ENCODE measurements at places on chromosomes 7 and 10.

GRCh38 chr10:82558014-82558607 is 683.1 kb downstream of the NRG3 start:
- DNase-seq, result no peak

DNA sequence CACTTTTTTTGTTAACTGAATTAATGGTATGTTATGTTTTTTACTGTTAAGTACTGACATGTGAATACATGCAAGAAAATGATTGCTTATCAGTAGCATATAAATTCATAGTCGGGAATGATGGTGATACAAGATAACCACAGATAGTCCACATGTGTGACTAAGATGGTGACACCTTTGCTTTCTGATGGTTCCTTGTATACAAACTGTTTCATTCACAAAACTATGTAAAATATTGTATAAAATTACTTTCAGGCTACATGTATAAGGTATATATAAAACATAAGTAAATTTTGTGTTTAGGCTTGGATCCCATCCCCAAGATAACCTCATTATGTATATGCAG is 10.0 kb downstream of the CISD1 start:
- no peak for DNase-seq

DNA sequence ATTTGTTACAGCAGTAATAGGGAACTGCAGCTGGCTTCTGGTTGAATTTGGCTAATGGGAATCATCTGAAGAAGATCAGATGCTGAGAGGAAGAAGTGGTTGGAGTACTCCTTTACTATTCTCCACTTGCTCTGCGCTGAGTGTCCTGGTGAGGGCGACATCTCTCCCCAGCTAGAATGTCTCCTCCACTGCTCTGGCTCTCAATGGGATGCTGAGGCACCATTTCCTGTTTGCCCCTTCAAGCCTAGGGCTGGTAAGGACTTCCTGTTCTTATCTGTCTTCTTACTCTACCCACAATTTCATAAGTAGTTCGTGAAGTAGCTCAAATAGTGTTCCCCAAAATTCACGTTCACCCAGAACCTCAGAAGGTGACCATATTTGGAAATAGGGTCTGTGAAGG is 43.2 kb upstream of the TES start:
- no peak for DNase-seq

DNA sequence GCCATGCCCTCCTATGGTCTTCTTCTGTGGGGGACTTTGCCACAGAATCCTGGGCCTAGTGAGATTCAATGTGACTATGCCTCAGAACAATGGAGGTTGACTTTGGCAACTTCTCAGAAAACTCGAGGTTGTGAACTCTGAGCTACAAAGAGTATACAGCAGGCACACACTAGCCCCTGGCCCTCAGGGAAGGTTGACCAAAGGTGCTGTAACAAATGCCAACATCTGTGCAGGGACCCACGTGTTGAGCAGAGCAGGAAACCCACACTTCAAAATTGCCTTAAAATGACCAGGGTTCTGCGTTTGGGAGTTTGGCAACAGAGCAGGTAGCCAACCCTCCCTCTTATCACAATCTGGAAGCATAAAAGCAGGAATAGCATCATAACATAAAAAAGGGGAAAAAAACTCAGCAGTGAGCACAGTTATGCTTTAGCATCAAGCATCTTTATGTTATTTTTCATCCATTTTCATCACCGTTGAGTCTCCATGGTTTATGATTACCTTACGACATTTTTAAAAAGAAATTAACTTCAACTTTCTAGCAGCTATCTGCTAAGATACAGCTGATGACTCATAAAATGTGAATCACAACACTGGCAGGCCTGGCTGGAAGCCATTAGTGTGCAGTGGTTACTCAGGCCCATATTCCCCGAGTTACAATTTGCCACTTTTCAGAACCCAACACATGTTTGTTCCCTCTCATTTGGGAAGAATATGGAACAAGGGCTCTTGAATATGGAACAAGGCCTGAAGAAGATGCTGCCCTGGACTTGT is 11.1 kb downstream of the PRLHR start:
- DNase-seq, result no peak

DNA sequence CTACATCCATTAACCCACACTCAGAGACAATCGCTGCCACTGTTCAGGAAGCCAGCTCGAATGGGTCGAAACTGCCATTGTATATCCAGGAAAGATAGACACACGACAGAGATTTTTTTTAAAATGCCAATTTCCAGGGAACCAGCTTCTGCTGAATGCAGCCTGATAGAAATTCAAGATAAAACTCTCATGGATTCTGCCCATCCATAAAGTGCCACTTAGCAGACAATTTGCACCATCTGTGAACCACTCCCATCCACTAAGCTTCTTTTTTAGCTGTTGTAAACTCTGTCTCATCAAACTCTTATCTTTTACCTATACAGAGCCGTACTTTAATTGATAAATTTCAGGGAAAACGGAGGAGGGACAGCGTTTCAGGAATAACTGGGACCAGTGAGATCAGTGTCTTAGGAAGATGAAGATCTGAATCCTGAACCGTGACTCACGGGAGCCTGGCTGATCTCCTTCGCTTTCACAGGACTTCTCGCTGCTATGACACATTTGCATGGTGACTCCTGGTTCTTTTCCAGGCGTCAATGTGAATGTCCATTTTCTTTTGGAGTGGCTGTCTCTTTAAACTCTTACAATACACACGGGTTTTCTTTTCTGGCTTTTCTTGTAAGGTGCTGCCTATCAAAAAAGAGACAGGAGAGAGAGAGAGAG is 103.4 kb downstream of the FAM204A start:
- no peak for DNase-seq

DNA sequence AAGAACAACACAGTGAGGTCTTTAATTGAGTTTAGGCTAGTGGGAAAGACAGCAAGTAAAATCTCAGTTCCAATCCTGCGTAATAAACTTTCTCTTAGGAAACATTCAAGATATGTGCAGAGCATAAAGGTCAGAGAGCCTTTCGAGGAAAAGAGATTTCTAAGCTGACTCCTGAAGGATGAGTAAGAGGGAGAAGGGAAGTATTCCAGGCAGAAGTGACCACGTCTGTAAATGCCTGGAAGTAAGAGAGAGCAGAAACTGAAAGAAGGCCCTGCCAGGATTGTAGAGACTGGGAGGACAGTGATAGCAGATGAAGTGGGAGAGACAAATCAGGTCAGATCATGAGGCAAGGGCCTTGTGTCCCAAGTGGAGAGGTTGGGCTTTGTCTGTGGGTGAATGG is 41.8 kb downstream of the PNLIPRP3 start:
- DNase-seq, result no peak

- no peak for DNase-seq
Observed at GRCh38 chr7:92634924-92635519, 44.8 kb upstream of the FAM133B start.

- DNase-seq, result peak; percentile 62
Observed at GRCh38 chr10:80046629-80047441, 31.6 kb upstream of the TMEM254 start.

DNA sequence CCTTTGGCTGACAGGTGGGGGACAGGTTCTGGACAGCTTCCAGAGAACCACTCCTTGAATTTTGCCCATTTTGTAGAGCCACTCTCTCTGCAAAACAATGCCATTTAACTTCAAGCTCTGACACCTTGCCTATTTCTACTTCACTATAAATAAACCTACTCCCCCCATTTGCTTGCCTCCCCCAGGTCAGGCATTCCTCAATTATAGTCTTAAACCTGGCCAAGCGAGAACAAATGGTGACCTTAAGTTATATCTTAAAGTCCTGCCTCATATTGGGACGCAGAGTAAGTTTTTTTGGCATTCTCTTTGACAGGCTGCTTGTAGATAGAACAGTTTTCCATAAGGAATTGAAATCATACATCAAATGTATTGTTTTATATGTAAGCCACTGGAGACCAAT is 706.9 kb downstream of the LRMDA start:
- DNase-seq, result no peak

DNA sequence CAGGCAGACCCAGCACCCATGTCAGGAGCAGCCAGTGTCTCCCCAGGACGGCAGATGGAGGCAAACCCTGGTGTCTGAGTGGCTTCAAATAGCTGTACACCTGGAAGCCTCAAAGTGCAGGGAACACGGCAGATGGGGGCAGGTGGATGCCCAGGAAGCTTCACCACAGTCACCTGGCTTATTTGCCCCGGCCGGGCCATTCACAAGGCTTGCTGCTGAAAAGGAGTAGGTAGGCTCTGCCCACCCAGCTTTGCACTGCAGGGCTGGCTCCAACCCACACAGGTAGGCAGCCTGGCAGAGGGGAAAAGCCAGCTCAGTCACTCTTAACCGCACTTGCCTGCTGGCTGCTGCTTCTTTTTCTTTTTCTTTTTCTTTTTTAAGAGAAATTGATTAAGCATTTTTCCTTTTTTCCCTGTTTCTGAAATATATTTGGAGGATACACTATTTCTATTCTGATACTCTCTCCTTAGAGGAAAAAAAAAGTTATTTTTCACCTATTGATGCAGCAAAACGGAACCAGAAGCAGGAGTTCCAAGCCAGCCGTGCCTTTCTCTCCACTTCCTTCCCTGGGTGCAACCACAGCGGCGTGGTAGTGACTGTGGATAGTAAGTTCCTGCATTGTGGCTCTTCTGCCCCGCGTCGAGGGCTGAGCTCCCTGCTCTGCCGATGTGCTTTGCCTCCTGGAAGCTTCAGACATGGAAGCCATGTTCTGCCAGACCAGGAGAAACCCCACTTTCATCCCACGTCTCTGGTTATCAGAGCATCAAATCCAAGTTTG is 118.3 kb downstream of the KLF6 start:
- no peak for DNase-seq

GRCh38 chr7:16727736-16728135 is 25.8 kb upstream of the TSPAN13 start:
- no peak for DNase-seq

GRCh38 chr7:131786204-131786603 is 229.8 kb upstream of the PODXL start:
- no peak for DNase-seq

DNA sequence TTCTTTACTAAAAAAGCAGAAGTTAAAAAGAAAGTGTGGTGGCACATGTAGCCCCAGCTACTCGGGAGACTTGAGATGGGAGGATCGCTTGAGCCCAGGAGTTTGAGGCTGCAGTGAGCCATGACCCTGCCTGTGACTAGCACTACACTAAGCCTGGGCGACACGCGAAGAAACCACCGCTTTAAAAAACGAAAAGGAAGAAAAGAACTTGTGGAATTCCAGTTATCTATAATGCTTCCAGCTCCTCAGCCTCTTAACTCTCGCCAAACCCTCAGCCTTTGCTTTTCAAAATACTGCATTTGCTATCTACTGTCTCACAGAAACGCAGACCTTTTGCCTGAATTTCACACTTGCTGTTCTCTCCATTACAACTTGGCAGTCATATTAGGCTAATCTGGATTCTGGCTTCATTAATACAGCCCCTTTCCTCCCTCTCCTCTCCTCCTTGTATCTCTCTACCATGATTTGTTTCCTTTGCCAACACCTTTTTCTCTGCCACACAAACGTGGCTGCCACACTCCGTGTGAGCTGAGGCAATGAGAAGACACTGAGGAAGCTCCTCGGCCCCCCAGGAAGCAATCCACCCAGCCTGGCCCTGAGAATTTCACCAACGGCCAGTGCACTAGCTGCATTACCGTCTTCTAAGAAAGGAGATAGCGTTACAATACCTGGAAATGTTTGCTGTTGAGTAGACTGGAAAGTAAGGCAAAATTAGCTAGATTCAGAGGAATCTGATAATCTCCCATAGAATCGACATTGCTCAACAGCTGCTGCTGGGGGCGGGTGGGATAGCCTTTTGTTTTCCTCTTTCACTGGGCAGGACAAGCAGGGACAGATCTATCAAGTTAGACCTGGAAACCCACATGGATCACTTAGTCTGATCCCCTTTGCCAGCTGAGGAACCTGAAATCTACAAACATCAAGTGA is 37.2 kb downstream of the CALML5 start:
- no peak for DNase-seq

DNA sequence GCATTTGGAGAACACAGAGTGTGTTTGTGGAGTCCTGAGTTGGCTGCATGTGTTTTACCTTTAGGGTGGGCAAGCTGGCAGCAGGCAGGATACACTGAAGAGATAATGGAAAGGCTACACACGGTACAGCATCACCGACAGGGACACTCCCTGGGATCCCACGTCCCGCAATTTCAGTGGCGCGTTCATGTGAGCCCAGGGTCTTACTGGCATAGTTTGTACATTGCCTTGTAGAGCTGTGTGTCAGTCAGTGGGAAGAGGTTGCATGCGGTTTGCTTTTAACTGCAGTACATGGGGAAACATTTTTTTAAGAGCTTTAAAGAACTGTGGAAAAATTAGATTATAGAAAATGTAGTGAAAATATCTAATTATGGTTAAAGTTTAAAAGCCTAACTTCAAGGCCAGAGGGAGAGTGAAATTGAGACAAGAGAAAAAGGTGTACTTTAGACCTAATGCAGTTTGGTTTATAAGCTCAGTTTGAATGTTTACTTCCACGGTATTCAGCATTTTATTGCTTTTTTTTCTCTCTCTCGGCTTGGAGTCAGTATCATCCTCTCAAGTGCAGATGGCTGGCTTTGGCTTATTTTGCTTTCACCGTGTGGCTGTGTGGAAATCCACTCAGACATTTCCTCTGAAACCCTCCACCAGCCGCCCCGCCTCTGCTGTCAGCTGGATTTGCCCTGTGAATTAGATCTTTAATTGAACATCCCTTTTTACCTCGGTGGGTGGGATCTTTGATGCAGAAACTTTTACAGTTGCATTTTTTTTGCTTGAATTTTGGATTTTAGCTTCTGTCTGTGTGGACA is 364.2 kb upstream of the COBL start:
- no peak for DNase-seq

GRCh38 chr7:91098566-91098965 is 165.7 kb upstream of the FZD1 start:
- DNase-seq, result no peak

GRCh38 chr10:87864496-87865059 is 1.2 kb downstream of the PTEN start:
- no peak for DNase-seq

- no peak for DNase-seq
Observed at GRCh38 chr10:102804382-102805055, 32.7 kb downstream of the CYP17A1 start.

DNA sequence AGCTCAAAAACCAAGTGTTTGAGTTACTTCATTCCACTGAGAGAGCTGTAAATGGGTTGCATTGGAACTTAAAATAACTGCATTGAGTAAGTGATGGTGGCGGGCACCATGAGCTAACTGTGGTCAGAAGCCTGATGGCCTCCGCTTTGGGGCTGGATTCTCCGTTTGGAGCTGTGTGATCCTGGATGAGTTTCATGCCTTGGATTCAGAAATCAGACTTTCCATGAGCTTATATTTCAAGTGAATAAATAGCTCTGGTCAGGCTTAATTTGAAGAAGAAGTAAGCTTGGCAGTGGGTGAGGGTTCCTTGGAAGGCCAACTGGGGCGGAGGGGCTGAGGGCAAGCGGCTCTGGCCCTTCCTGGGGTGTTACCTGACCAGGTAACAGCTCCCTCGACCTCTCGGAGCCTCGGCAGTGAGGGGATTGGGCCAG is 5.6 kb downstream of the HTRA1 start:
- no peak for DNase-seq

GRCh38 chr7:74615933-74616780 is 41.4 kb upstream of the GTF2I start:
- DNase-seq, result no peak

Measured in omental fat pad (tissue), 4 donors.